ENCODE measurements at places on chromosomes 4 and X.

DNA sequence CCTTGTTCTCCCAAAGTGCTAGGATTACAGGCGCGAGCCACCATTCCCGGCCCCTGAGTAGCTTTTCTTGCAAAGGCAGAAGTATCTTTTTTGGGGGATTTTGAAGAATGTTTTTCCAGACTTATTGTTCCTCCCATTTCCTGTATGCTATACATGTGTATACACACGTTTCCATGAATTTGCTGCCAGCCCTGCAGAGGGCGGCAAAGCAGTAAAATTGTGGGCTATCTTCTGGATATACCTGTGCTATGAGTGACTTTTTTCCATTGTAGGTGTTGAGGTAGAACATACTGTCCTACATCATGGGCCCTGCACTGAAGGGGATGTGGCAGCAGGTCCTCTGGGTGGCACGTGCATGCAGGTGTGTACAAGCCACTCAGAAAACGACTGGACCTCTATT is 16.9 kb upstream of the MED28 start:
- DNase-seq = peak; percentile 65

DNA sequence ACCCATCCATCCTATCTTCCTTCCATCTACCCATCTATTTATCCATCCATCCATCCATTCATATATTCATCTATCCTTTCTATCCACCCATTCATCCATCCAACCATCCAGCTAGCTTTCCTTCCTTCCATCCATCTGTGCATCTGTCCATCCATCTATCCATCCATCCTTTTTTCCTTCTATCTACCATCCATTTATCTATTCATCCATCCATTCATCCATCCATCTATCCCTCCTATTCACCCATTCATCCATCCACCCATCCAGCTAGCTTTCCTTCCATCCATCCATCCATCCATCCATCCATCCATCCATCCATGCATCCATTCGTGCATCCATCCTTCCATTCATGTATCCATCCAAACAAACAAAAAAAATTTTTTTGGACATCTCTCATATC is 118.8 kb downstream of the PSAPL1 start:
- DNase-seq = no peak

DNA sequence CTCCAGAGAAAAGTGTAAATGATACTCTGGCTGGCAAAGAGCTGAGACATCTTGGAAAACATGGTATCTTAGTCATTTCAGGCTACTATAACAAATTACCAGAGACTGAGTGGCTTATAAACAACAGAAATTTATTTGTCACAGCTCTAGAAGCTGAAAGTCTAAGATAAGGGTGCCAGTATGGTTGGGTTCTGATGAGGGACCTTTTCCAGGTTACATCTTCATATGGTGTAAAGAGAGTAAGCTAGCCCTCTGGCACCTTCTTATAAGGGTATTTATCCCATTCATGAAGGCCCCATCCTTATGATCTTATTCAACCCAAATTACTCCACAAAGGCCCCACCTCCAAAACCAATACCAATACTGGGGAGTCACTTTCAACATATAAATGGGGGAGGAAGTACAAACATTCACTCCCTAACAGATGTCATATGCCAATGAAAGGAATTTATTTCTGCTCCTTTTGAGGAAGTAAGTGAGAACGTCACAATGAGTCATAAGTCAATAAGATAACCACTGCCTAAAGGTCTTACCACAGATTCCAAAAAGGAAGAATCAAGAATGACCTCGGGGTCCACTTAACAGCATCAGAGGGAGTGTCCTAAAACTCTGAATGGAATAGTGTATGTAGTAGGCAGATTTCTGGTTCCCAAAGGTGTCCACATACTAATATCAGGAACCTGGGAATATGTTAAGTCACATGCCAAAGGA is 246.6 kb downstream of the OPHN1 start:
- no peak for DNase-seq

DNA sequence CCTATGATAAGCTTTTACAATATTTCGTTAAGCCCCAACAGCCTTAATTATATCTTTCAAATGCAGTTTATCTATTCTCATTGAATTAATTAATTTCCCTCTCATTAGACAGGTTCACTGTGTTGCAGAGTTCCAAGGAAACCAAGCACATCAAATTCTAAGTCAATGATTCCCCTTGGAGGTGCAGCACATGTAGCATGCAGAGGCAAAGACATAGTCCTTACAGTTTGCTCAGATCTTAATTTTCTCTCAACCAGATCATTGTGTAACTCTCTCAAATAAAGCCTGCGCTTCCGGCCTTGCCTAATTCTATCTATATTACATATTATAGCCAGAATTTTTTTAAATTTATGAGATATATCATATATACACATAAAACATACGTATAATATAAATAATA is 205.4 kb downstream of the GRIA2 start:
- no peak for DNase-seq

- no peak for DNase-seq
Observed at GRCh38 chrX:138287205-138287877, 424.2 kb downstream of the FGF13 start.

GRCh38 chr4:106953036-106953705 is 82.9 kb downstream of the DKK2 start:
- no peak for DNase-seq

- DNase-seq = peak; percentile 88
Observed at GRCh38 chrX:11341274-11342201, 48.3 kb downstream of the AMELX start.

DNA sequence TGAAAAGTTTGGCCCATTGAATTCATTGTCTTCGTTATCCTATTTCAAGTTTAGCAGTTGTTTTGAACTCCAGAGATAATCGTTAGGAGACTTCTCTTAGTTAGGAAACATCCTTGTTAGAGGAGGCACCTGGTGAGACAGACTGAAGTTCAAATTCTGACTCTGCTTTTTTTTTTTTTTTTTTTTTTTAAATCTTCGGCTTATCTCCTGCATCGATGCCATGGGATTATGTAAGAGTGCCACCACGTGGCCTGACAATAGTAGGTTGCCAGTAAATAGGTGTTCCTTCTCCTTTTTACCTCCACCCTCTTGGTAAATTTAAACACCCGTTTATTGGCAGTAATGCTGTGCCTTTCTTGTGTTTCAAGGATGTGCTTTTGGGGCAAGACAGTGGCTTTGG is 149.3 kb downstream of the SOWAHB start:
- DNase-seq = no peak

DNA sequence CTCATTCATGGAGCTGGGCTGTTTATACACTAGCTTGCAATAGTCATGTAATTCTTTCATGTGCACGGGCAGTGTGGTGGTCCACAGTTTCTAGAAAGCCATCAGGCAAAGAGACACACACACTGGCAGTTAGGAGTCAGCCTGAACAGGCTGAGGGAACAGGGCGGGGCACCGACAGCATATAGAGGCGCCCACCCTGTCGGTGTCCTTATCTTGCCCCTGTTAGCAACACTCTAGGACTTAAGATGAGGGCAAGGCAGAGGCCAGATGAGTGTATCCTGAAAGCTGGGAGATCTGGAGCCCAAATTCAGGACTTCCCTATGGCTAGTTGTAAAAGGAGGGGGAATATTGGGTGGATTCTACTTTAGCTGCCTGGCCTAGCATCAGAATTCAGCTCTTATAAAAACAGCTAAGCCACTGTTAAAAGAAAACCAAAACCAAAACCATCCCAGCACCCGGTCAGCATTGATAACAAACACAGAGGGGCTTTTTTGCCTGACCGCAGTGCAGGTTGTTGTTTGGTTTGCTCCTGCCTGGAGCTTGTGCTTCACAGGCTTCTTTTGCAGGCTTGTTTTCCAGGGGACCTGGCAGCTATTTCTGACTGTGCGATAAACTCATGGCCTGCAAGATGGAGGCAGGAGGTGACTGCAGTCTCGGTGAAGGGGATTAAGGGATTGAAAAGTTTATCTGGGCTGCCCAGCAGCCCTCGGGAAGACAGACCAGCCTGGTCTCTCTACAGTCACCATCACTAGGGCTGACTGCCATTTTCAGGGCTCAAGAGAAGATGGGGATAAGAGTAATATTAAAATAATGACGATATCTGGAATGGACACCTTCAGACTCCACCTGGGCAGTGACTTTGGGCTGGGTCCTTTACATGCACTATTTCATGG is 638.9 kb downstream of the MID1IP1 start:
- DNase-seq = no peak

DNA sequence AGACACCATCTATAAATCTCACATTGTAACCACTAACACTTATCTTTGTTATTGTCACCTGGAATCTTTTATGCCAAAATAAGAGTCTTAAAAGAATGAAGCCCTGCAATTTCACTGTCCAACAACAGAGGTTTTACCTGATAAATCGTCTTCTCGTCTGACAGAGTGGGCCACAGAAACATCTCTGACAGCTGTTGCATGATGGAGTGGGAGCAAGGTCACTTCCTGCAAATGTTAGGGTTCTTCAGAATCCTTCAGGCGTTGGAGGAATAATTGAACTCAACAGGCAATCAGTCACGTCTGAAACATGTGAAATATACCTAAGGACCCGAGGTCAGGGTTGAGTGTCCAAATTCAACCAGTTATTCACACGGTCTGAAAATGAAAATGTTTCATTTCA is 353.6 kb downstream of the TRIML1 start:
- DNase-seq = no peak

DNA sequence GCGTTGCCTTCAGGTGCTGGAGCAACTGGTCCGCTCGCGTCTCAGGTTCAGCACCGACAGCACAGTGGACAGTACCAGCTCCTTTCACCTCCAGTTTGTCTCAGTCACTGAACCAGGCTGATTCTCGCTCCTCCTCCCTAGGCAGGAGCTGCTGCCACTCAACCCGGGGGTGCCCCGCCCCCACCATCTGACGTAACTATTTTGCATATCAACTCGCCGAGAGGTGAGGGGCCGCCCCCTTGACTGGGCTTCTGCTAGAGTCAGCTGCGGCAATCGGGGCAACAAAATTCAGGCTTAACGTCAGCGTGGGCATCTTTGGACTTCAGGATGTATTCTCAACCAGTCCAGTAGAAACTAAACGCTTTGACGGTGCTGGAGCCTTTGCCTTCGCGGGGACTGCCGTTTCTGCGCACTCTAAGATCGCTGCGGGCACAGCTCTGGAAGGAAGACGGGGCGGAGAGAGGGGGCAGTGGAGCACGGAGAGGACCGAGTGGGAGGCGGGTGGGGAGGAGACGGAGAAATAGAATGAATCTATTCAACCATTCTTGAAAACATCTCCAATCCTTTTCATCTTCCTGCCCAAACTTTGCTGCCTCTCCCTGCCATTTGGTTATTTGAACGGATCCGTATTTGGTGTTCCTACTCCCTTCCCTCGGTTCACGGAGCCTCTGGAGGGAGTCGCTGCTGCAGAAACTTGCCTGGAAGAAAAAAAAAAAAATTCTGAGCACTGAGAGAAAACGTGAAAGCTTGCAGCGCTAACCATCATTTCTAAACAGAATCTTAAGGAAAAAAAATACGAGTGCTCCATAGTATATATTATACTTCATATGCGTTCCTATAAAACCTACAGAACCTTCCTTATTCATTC is at the start of gene FSTL5:
Gene FSTL5, minus strand, starts transcription at position 109 of the 868 bp plus-strand sequence. CDS start 52,604 bp downstream, outside the sequence.
- DNase-seq = peak; percentile 43

GRCh38 chr4:15955670-15956069 is 7.3 kb downstream of the FGFBP2 start:
- no peak for DNase-seq
